ENCODE measurements at places on chromosomes 13 and 19. TPM values are rescaled to one million over a fixed set of nuclear protein-coding genes. Genes with fewer than 3 reads are reported as not detected.

ODAD3 gene
- 0.66 TPM for total RNA-seq

CYP2F1 gene
- total RNA-seq = not detected

ONECUT3 gene
- not detected for total RNA-seq

WBP4 gene
- 6.8 TPM for total RNA-seq

KLK12 gene
- total RNA-seq = not detected

LGALS7B gene
- total RNA-seq = 0.73 TPM

TSKS gene
- total RNA-seq = 0.44 TPM

KLF2 gene
- total RNA-seq = 2.8 TPM

TGFB1 gene
- total RNA-seq = 12.1 TPM

ZNF234 gene
- total RNA-seq = 12.2 TPM

NOSIP gene
- total RNA-seq = 48.5 TPM

SUGP2 gene
- total RNA-seq = 37.5 TPM

KIR2DL4 gene
- not detected for total RNA-seq

TNFSF13B gene
- 5.2 TPM for total RNA-seq

DENND1C gene
- total RNA-seq = not detected

IER2 gene
- total RNA-seq = 19.0 TPM

VSTM1 gene
- not detected for total RNA-seq
